Large intestine (tissue), 12 donors: ENCODE measurements at places on chromosomes 16 and 17. TPM values are rescaled to one million over a fixed set of nuclear protein-coding genes. Genes with fewer than 3 reads are reported as not detected.

GRCh38 chr17:38619937-38620550, 14.3 kb upstream of the SRCIN1 start:
- DNase-seq = no peak

Gene FKBP10
- polyA plus RNA-seq = 43.2 TPM

- no peak for DNase-seq
These were observed 2.0 kb downstream of the POLR2A start for GRCh38 chr17:7486181-7486580.

DNA sequence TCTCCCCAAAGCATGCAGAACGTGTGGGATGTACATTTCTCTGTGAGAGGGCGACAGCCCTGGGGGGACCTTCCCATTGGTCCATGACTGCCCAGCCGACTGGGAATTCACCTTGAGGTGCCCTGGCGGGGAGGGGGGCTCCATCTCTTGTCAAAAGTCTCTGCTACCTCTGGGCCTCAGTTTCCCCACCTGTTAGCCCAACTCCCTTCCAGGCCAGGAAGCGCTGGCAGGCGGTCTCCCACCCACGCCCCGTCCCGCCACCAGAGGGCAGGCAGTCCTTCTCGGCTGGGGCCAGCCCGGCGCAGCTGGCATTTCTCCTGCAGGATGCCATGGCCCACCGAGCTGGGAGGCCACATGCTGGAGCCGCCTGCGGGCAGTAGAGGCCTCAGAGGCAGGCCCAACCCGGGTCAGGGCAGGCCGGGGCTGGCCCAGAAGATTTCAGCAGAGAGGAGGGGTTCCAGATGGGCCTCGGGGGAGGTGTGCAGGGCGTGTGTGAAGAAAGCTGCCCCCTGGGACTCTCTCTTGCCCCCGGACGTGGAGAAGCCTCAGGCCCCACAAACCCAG, 16.6 kb downstream of the CD7 start:
- DNase-seq = no peak

DNA sequence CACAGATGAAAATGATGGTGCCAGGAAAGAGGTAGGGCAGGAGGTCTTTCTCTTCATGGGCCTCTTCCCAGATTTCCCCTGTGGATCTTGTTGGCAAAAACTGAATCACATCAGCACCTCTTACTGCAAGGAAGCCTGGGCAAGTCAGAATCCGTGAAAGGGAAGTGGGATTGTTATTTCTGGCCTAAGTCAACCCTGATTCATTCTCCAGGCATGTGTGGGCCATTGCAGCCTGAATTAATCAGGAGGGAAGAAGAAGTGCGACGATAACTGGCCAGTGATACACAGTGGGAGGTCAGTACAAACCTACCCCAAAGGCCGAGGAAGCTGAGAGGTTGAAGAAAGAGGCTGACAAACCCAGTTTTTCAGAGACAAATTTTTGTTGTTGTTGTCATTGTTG, 17.9 kb upstream of the NSMCE1 start:
- no peak for DNase-seq

- DNase-seq = no peak
These were observed 63.4 kb downstream of the ANKRD11 start for GRCh38 chr16:89426736-89427530.

Gene HID1
- polyA plus RNA-seq = 42.3 TPM

DNA sequence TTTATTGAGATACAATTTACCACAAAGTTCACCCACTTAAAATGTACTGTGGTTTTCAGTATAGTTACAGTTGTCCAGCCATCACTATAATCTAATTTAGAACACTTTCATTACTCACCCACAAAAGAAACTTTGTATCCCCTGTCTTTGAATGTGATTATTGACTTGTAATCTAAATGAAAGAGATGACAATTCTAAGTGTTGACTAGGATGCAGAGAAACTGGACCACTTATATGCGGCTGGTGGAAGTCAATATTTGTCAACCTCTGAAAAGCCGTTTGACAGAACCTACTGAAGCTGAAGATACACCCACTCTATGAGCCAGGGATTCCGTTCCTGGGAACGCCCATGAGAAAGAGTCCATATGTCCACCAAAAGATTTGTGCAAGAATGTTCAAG, 36.8 kb downstream of the TEKT5 start:
- no peak for DNase-seq
